ENCODE measurements at places on chromosomes 4 and X.

- no peak for DNase-seq
Measured at GRCh38 chr4:55439023-55439422, 43.3 kb downstream of the TMEM165 start.

GRCh38 chrX:150332023-150332422 lies 31.1 kb upstream of the MAMLD1 start:
- DNase-seq, result no peak

- DNase-seq, result no peak
Measured at GRCh38 chrX:131289527-131289926, 421 bp upstream of the IGSF1 start.

GRCh38 chr4:6443035-6444023 lies 29.1 kb downstream of the PPP2R2C start:
- DNase-seq, result no peak

GRCh38 chrX:95332530-95332929 lies 1352.1 kb upstream of the DIAPH2 start:
- no peak for DNase-seq

- no peak for DNase-seq
Measured at GRCh38 chr4:7465017-7465416, 30.3 kb upstream of the PSAPL1 start.

- DNase-seq, result no peak
Measured at GRCh38 chrX:123720486-123720885, 12.4 kb downstream of the THOC2 start.

DNA sequence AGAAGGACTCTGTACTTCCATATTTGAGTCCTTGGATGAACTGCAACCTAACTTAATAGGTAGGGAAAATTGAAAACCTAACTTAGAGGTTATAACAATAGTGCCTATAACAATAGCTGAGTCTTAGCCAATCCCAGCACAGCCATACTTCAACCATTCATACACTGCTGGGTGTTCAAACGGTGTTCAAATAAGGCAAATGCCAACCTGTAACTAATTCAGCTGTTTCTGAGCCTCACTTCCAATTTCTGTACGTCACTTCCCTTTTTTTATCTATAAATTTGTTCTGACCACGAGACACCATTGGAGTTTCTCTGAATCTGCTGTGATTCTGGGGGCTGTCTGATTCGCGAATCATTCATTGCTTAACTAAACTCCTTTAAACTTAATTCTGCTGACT lies 9.6 kb upstream of the GRSF1 start:
- no peak for DNase-seq

GRCh38 chr4:122512430-122512829 lies 55.9 kb upstream of the IL2 start:
- no peak for DNase-seq

DNA sequence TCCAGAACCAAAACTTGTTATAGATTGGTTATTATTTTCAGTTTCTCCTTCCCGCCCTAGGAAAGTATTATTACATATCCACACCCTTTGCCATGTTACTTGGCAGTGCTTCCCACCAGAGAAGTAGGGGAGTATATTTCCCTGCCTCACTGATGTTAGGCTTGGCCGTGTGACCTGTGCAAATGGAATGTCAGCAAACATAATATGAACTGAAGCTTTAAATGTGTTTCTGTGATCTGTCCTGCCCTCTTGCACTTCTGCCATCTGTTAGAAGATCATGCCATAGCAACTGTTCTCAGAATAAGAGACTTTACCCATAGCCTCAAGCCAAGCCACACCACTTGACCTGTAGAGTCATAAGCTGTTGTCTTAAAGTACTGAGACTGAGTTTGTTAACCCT lies 36.7 kb upstream of the NEUROG2 start:
- DNase-seq, result no peak

Measured in renal cortex interstitium (tissue), 15 donors.